Neural crest cell (in vitro differentiated cells): ENCODE measurements at places on chromosomes 3 and 15. TPM values are rescaled to one million over a fixed set of nuclear protein-coding genes. Genes with fewer than 3 reads are reported as not detected.

KBTBD13 gene
- total RNA-seq, result not detected in 2 replicates

TTLL13 gene
- 0.19 TPM in 1 of 2 replicates, not detected in the other for total RNA-seq

RGMA gene
- total RNA-seq, result 187 and 205 TPM in 2 replicates

SLC35G2 gene
- total RNA-seq, result 5.8 and 6.0 TPM in 2 replicates

TRPM1 gene
- not detected in 2 replicates for total RNA-seq

STT3B gene
- 113 and 116 TPM in 2 replicates for total RNA-seq

BOC gene
- total RNA-seq, result 114 and 130 TPM in 2 replicates

C3orf20 gene
- 0.14 TPM in 1 of 2 replicates, not detected in the other for total RNA-seq

ALDH1A3 gene
- 8.0 and 9.2 TPM in 2 replicates for total RNA-seq

UNC13C gene
- total RNA-seq, result 1.3 and 1.5 TPM in 2 replicates

CYP19A1 gene
- total RNA-seq, result not detected in 2 replicates

C3orf49 gene
- total RNA-seq, result not detected in 2 replicates

MKRN3 gene
- total RNA-seq, result 3.0 and 3.8 TPM in 2 replicates

SHC4 gene
- 4.9 and 5.0 TPM in 2 replicates for total RNA-seq

DAZL gene
- total RNA-seq, result not detected in 2 replicates

TMEM45A gene
- 18.2 and 18.7 TPM in 2 replicates for total RNA-seq

SERPINI2 gene
- total RNA-seq, result 0.56 and 0.86 TPM in 2 replicates

LRRIQ4 gene
- 0.12 and 0.16 TPM in 2 replicates for total RNA-seq

OXSM gene
- total RNA-seq, result 8.7 and 12.5 TPM in 2 replicates
